Naive thymus-derived CD4-positive, alpha-beta T cell (primary cell): ENCODE measurements at places on chromosomes 7 and 10. TPM values are rescaled to one million over a fixed set of nuclear protein-coding genes. Genes with fewer than 3 reads are reported as not detected.

Gene GPRIN2
- not detected for total RNA-seq

GRCh38 chr10:97866524-97867219 lies 17.0 kb downstream of the GOLGA7B start:
- no peak overlapping the region for H3K4me3 ChIP-seq
- no peak for DNase-seq
- no peak overlapping the region for H3K27ac ChIP-seq
- H3K36me3 ChIP-seq, result no peaks in the 10 kb centered on the region
- no peaks in the 10 kb centered on the region for H3K27me3 ChIP-seq

Gene METTL27
- total RNA-seq, result 1.8 and 3.3 TPM in 2 replicates

Gene AMZ1
- 0.80 TPM for total RNA-seq

GRCh38 chr7:4800487-4800886 lies 25.1 kb downstream of the AP5Z1 start:
- no peaks in the 10 kb centered on the region for H3K27me3 ChIP-seq
- no peaks in the 10 kb centered on the region for H3K36me3 ChIP-seq
- H3K27ac ChIP-seq, result no peak overlapping the region

GRCh38 chr7:2150445-2150815 lies 82.3 kb downstream of the MAD1L1 start:
- H3K4me1 ChIP-seq, result no peaks in the 10 kb centered on the region
- H3K27ac ChIP-seq, result no peak overlapping the region
- DNase-seq, result no peak
- no peaks in the 10 kb centered on the region for H3K27me3 ChIP-seq

DNA sequence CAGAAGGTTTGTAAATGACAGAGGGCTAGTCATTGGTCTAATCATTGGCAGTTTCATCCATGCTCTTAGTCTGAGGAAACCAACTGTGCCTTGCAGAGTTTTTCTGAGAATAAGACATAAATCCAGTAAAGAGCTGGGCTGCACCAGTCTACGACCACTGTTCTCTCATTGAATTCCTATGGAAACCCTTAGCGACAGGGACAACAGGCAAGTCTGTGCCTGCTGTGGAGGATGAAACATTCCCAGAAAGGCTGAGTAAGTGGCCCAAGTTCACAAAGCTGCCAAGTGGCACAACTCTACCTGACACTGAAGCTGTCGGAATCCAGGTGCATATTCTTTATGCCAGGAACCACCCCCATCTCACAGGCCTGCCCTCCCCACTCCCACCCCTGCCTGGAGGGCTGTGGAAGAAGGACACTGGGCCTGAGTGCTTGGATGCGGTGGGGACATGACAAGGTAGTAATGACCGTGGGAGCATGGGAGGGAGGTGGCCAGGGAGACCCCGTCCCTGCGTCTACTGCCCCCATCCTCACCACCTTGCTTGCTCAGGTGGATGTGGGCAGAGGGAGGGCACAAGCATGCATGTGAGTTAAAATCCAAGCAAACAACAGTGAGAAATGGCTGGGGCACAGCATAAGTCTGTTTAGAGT lies 58.0 kb downstream of the VSTM4 start:
- no peaks in the 10 kb centered on the region for H3K4me1 ChIP-seq
- no peak overlapping the region for H3K4me3 ChIP-seq
- H3K27me3 ChIP-seq, result no peaks in the 10 kb centered on the region
- no peak for DNase-seq

GRCh38 chr7:124349443-124349842 lies 316.6 kb upstream of the TMEM229A start:
- H3K27me3 ChIP-seq, result no peaks in the 10 kb centered on the region
- no peaks in the 10 kb centered on the region for H3K36me3 ChIP-seq
- no peaks in the 10 kb centered on the region for H3K4me1 ChIP-seq
- no peak overlapping the region for H3K27ac ChIP-seq

DNA sequence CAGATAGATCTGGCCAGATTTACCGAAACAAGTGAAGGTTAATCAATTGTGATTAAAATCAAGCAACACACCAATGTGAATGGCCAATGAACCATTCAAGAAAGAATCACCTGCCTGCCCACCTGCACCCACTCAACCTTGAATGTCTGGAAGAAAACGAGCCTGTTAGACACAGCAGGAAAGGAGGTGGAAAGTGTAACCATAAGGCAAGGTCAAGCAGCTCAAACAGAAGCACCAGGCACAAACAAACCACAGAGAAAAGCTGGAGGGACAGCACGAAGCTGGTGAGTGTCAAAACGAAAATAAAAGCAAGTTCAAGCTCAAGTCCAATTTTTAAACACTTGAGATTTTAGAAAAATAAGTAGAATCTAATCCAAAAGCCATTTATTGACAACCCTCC lies 64.9 kb downstream of the STEAP1B start:
- DNase-seq, result no peak
- H3K4me1 ChIP-seq, result no peaks in the 10 kb centered on the region
- H3K4me3 ChIP-seq, result no peak overlapping the region
- no peaks in the 10 kb centered on the region for H3K27me3 ChIP-seq

Gene PRSS37
- not detected for total RNA-seq
